ENCODE measurements at places on chromosomes 12 and 14. TPM values are rescaled to one million over a fixed set of nuclear protein-coding genes. Genes with fewer than 3 reads are reported as not detected.
A peak's percentile ranks its signal among the peaks of the same experiment; 100 is the strongest.

The OLR1 gene
- not detected for total RNA-seq

The RERG gene
- total RNA-seq: 11.4 TPM

The SERPINA10 gene
- total RNA-seq: not detected

The GPR65 gene
- 1.1 TPM for total RNA-seq

The TMEM116 gene
- total RNA-seq: 35.2 TPM

DNA sequence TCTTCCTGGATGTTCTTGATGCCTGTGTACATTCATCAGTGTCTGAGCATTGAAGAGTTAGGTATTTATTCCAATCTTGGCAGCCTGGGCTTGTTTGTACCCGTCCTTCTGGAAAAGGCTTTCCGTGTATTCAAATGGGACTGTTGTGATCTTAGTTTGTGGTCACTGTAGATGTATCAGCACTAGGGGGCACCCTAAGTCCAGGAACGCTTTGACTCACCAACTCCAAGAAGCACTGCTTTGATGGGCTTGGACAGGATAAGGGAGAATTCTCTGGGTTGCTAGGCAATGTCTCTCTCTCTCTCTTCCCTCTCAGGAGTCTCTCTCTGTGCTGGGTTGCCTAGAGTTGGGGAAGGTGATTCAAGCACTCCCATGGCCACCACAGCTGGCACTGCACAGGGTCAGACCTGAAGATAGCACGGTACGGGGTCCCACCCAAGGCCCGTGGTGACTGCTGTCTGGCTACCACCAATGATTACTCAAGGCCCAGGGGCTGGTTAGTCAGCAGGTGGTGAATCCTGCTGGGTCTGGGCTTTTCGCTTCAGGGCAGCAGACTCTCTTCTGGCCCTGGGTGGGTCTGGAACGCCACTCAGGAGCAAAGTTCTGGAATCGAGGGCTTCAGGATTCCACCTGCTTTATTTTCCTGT lies 211.1 kb upstream of the RGS6 start:
- no peak overlapping the region for H3K4me3 ChIP-seq
- no peak for DNase-seq
- peaks cover 8% of the 10 kb centered on the region for H3K36me3 ChIP-seq
- H3K27ac ChIP-seq: no peak overlapping the region
- no peaks in the 10 kb centered on the region for H3K4me1 ChIP-seq

GRCh38 chr12:43284486-43285158 lies 267.4 kb downstream of the ADAMTS20 start:
- H3K36me3 ChIP-seq: no peaks in the 10 kb centered on the region
- no peaks in the 10 kb centered on the region for H3K27me3 ChIP-seq
- no peak overlapping the region for H3K4me3 ChIP-seq
- DNase-seq: no peak
- H3K4me1 ChIP-seq: no peaks in the 10 kb centered on the region

- no peaks in the 10 kb centered on the region for H3K36me3 ChIP-seq
- H3K27ac ChIP-seq: no peak overlapping the region
- no peaks in the 10 kb centered on the region for H3K27me3 ChIP-seq
- H3K4me3 ChIP-seq: no peak overlapping the region
- no peaks in the 10 kb centered on the region for H3K4me1 ChIP-seq
These were observed 74.3 kb downstream of the IGF1 start for GRCh38 chr12:102406033-102406584.

GRCh38 chr14:91374879-91375702 lies 42.5 kb downstream of the CCDC88C start:
- H3K4me1 ChIP-seq: peaks cover 53% of the 10 kb centered on the region
- H3K4me3 ChIP-seq: no peak overlapping the region
- no peak for DNase-seq

GRCh38 chr14:104863923-104864266 lies 1.2 kb upstream of the CEP170B start:
- no peak for DNase-seq
- no peak overlapping the region for H3K4me3 ChIP-seq
- H3K4me1 ChIP-seq: no peaks in the 10 kb centered on the region
- H3K27me3 ChIP-seq: no peaks in the 10 kb centered on the region
- H3K36me3 ChIP-seq: no peaks in the 10 kb centered on the region
- H3K27ac ChIP-seq: no peak overlapping the region

GRCh38 chr14:77889971-77890442 lies 90.1 kb downstream of the ADCK1 start:
- no peaks in the 10 kb centered on the region for H3K4me1 ChIP-seq
- no peaks in the 10 kb centered on the region for H3K27me3 ChIP-seq
- H3K27ac ChIP-seq: no peak overlapping the region

DNA sequence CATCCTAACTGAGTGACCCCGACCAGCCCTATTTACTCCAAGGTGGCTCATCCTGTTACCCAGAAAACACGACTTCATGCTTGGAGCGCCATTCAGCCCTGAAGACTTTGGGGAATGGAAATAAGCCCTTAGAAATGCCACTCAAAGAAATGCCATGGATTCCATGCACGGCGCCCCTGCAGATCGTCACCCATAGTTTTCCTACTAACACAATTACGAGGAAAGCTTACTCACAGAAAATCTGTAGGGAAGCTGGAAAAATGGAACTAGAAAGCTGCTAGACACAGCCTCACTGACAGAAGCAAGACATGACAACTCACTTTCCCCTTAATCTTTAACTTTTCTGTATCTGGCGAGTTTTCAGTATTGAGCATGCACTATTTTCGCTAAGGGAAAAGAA lies 19.5 kb downstream of the NUAK1 start:
- H3K27me3 ChIP-seq: no peaks in the 10 kb centered on the region
- H3K27ac ChIP-seq: no peak overlapping the region
- no peak overlapping the region for H3K4me3 ChIP-seq
- DNase-seq: no peak
- H3K4me1 ChIP-seq: no peaks in the 10 kb centered on the region
- H3K36me3 ChIP-seq: no peaks in the 10 kb centered on the region

DNA sequence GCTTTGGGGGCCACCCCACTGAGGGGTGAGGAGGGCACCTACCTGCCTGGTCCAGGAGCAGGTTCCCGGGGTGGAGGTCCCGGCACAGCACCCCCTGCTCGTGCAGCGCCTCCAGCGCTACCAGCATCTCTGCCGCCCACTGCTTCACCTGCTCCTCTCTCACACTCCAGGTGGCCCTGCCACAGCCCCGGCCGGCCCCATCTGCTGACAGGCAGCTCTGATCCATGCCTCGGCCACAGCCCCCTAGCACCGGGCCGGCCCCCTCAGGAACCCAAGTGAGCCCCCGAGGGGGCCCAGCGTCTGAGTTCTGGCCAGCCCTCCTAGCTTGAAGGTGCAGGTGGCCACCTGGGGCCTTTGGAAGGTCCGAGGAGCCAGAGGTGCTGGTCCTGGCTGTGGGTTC lies 13.6 kb downstream of the RPS6KL1 start:
- H3K27ac ChIP-seq: no peak overlapping the region
- H3K36me3 ChIP-seq: no peaks in the 10 kb centered on the region
- H3K27me3 ChIP-seq: no peaks in the 10 kb centered on the region

- H3K4me1 ChIP-seq: no peaks in the 10 kb centered on the region
- peak overlapping the region; percentile 55 for H3K27ac ChIP-seq
- no peak for DNase-seq
- no peak overlapping the region for H3K4me3 ChIP-seq
- H3K36me3 ChIP-seq: no peaks in the 10 kb centered on the region
These were observed 25.6 kb upstream of the ARID4A start for GRCh38 chr14:58272588-58273372.

DNA sequence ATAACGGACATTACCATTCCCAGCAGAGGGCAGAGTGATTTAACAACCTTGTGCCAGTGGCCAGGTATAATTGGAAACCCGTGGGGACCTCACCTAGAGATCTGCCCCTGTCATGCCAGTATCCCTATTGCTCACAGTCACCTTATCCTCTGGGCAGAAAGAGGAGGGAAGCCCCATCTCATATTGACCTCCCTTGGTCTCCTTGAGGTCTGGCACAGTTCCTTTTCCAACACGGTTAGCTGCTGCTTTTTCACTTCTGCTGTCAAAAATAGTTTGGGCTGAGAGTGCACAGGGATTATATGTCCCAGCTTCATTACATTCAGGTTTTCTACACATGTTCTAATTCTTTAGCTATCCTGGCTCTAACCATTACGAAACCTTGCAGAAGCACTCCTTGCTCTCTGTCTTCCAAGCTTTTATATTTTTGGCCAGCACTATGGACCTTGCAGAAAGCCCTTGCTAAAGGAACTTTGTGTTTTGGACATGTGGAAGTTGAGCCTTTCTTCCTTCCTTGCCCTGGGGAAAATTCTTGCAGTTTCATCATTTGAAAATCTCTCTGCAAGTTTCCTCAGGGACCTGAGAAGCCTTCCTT lies 111.7 kb upstream of the MIS18BP1 start:
- H3K27me3 ChIP-seq: no peaks in the 10 kb centered on the region
- no peaks in the 10 kb centered on the region for H3K36me3 ChIP-seq

DNA sequence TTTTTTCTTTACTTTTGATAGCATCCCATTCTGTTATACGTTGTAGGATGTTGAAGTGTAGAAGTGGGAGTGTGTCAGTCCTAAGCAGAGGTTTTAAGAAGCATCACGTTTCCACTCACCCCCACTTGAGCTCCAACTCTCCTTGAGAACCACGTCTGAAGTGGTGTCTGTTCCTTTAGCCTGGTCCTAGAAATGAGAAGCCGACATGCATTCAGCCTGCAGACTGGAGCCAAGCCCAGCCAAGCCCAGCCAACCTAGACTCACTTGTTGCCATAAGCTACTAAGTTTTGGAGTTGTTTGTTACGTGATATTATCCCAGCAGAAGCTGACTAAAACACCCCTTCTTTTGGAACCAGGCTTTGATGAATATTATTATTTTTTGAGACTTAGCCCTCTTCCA lies 4.4 kb upstream of the ELK3 start:
- H3K36me3 ChIP-seq: no peaks in the 10 kb centered on the region
- H3K27ac ChIP-seq: no peak overlapping the region
- no peak overlapping the region for H3K4me3 ChIP-seq
- DNase-seq: no peak

- H3K27me3 ChIP-seq: no peaks in the 10 kb centered on the region
- no peak for DNase-seq
- peak overlapping the region; percentile 81 for H3K4me3 ChIP-seq
- H3K27ac ChIP-seq: peak overlapping the region; percentile 99
These were observed 2.5 kb downstream of the DUSP6 start for GRCh38 chr12:89349814-89350213.

GRCh38 chr12:109386059-109386433 lies 38.3 kb downstream of the MYO1H start:
- DNase-seq: no peak
- no peaks in the 10 kb centered on the region for H3K36me3 ChIP-seq
- no peaks in the 10 kb centered on the region for H3K27me3 ChIP-seq
- no peak overlapping the region for H3K4me3 ChIP-seq

GRCh38 chr14:53613404-53614253 lies 343.0 kb downstream of the BMP4 start:
- H3K27ac ChIP-seq: peak overlapping the region; percentile 83
- H3K4me3 ChIP-seq: peak overlapping the region; percentile 41
- H3K36me3 ChIP-seq: no peaks in the 10 kb centered on the region
- no peaks in the 10 kb centered on the region for H3K4me1 ChIP-seq

DNA sequence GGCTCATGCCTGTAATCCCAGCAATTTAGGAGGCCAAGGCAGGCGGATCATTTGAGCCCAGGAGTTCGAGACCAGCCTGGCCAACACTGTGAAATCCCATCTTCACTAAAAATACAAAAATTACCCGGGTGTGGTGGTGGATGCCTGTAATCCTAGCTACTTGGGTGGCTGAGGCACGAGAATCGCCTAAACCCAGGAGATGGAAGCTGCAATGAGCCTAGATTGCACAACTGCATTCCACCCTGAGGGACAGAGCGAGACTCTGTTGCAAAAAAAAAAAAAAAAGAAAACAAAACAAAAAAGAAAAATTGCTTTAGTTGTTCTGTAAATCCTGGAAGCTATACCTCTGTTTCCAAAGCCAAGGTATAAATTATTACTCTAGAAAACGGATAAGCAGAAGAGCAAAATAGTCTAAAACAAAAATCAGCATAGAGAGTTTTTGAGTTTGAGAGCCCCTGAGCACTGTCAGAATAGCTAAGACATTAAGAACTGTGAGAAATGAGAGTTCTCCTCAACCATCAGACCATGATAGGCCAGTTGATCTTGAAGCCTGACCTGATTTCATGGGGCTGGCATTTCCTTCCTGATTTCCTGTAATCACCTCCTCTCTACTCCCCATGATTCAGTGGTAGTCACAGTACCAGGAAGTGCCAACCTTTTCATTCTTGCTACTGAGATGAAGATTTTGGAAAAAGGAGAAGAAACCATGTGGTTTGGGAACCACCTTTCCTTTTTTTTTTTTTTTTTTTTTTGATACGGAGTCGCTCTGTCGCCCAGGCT lies 31.7 kb downstream of the ATP2A2 start:
- no peak overlapping the region for H3K27ac ChIP-seq
- no peaks in the 10 kb centered on the region for H3K36me3 ChIP-seq
- no peaks in the 10 kb centered on the region for H3K4me1 ChIP-seq

DNA sequence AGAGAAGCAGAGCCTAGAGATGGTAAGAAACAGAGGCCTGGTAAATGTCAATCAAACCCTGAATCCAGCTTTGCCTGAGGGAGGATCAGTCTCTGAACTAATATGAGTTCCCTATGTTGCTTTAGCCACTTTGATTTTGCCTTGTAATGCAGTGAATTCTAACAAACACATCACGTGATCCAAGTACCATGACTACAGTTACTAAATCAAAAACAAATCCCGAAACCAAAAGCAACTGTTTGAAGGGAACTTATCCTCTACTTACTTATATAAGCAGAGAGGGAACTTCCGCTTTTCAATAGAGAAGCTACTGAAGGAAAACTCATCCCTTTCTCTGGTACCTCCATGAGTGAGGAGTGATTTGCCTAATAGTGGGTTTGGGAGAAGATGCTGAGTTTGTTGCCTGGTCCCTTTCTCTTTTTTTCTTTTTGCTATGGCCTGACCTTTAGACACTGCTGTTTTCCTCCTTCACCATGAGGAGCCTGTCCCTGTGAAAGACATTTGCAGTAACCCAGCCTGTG lies 7.7 kb upstream of the PPTC7 start:
- DNase-seq: no peak
- no peaks in the 10 kb centered on the region for H3K27me3 ChIP-seq
- H3K36me3 ChIP-seq: no peaks in the 10 kb centered on the region
- peaks cover 4% of the 10 kb centered on the region for H3K4me1 ChIP-seq
- H3K4me3 ChIP-seq: no peak overlapping the region

GRCh38 chr12:79086541-79087296 lies 222.1 kb downstream of the SYT1 start:
- H3K4me3 ChIP-seq: no peak overlapping the region
- H3K36me3 ChIP-seq: no peaks in the 10 kb centered on the region
- no peak overlapping the region for H3K27ac ChIP-seq

DNA sequence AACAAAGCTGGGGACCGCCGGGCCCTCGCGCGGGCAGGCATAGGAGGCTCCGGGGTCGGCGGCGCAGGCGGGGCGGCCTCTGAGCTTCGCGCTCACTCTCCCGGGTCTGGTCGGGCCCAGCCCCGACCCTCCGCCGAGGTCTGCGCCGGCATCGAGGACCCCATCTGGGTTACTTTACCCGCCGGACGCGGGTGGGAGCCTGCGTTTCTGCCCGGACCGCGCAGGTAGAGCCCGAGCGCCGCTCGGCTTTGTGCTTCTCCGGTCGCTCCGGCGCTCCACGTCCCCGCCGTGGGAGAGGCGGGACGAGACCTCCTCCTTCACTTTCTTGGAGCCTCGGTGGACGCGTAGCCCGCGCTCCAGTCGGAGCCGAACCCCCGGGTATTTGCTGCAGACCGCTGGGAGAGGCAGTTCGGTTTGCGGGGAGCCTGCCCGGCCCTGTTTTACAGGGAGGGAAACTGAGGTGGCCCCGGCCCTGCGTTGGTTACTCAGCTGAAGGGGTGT lies 63.2 kb downstream of the FBXL14 start:
- peak overlapping the region; percentile 56 for H3K4me3 ChIP-seq
- no peak overlapping the region for H3K27ac ChIP-seq
- H3K4me1 ChIP-seq: no peaks in the 10 kb centered on the region
- H3K36me3 ChIP-seq: no peaks in the 10 kb centered on the region
- H3K27me3 ChIP-seq: no peaks in the 10 kb centered on the region
